ENCODE measurements at places on chromosomes 7 and 10. TPM values are rescaled to one million over a fixed set of nuclear protein-coding genes. Genes with fewer than 3 reads are reported as not detected.

DNA sequence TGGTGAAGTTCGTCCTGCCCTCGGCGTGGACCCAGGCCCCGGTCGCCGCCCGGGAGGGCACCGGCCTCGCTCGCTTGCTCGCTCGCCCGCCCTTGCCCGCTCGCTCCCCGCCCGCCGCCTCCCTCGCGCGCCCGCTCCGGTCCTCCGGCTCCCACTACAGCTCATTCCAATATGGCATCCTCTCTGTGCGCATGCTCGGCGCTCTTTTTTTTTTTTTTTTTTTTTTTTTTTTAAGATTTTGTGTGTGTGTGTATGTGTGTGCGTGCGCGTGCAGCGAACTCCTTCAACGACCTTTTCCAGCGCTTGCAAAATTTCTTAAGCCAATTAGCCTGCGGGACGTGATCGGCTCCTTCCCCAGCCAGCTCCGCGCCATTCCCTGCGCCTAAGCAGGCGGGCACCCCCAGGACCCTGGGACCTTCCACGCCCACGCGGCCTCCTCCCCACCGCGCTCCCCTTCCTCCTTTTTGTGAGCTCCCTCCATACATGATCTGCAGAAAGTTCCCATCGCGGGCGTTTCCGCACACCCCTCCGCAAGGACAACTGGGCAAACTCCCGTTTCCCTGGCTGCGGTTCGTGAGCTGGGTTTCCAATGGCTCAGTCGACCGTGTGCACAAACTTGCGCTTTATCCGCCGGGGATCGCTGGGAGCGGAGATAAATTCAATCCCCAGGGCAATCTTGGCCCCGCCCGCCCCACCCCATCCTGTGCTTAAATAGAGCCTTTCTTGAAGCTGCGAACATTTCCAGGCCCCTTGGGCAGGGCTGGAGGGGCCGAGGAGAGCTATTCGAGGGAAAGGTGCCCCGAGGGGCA lies at the start of gene SFMBT2:
Gene SFMBT2, minus strand, starts transcription at position 173 of the 809 bp plus-strand sequence. CDS start 29,136 bp downstream, outside the sequence.
- DNase-seq = no peak

DNA sequence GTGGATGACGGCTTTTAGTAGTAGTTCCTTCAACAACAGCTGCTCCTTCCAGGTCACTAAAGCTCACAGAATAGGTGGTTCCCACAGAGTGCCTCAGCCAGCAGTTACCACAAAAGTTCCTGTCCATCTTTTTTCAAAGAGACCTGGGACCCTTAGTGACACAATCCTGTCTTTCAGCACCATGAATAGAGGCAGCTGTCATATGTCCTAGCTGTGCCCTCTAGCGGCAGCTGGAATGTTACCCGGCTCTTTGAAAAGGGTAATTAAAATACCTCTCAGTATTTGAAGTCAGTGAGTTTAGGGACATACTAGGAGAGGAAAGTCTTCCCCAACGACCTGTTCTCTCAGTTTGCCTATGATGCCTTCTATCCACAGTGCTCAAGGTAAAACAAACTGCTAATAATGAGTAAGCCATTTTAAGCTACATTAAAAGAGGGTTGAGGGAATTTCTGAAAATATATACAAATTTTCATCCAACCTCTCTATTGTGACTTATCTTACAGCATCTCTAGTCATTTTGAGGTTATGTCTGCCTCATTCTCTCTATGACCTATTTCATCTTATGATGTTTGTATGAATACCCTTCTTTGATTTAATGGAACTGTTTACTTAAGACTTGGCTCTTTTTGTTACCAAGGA lies 290.8 kb downstream of the NXPH1 start:
- DNase-seq = no peak

DNA sequence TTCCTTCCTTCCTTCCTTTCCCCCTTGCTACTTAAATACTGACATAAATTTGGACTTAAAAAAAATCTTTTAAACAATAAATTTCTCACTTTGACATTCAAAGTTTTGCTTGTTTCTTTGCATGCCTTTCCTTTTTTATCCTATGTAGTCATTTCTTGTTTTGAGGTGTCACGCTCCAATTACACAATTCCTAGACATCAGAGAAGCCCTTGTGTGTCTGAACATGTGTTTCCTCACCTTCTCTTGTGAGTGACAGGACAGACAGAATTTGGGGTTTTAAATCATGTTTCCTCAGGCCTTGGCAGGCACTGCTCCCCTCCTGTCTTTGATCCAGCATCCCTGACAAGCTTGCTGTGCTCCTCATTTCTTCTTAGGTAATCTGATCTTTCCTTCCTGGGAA lies 91.3 kb downstream of the CYTH3 start:
- no peak for DNase-seq

- DNase-seq = no peak
Measured at GRCh38 chr7:11437994-11438393, 394.0 kb downstream of the THSD7A start.

GRCh38 chr10:22285130-22285529 lies 31.1 kb upstream of the COMMD3 start:
- DNase-seq = no peak

DNA sequence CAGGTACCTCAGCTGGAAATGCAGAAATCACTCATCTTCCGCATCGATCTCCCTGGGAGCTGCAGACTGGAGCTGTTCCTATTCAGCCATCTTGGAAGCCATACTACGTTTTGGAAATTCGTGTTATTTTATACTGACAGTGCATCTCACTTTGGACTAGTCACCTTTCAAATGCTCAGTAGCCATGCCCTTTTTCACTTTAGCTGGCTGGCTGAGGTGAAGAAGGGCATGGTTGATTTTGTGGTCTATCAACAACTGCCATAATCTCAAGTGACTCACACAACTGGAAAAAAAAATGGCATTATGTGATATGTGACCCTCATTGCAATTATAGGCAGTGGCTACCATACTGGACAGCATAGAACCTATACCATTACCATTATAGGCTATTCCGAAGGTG lies 100.5 kb downstream of the CCDC71L start:
- DNase-seq = no peak

- no peak for DNase-seq
Measured at GRCh38 chr10:66058594-66058993, 867.2 kb upstream of the LRRTM3 start.

DNA sequence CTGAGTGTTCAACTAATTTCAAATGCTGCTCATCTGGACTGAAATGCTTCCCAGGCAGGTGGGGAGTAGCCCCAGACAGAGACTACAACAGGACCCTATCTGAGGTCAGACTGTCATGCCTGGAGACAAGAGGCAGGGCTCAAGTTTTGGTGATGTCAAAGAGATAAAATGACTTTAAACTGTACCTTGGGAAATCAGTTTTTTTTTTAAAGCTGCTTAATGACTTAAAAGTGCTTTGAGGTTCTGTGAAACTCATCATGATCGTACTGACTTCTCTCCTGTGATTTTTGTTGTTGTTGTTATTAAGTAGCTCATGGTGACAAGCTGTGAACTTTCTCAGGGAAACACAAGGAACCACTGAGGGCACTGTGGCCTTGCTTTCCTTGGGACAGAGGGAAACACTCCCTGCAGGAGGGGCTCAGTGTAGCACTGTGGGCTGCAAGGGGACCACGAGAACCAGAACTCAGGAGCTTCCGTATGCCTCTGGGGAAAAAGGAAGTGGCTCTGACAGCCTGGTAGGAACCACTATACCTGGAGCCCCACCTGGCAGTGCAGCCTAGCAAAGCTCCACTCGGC lies 9.5 kb downstream of the HIPK2 start:
- no peak for DNase-seq

DNA sequence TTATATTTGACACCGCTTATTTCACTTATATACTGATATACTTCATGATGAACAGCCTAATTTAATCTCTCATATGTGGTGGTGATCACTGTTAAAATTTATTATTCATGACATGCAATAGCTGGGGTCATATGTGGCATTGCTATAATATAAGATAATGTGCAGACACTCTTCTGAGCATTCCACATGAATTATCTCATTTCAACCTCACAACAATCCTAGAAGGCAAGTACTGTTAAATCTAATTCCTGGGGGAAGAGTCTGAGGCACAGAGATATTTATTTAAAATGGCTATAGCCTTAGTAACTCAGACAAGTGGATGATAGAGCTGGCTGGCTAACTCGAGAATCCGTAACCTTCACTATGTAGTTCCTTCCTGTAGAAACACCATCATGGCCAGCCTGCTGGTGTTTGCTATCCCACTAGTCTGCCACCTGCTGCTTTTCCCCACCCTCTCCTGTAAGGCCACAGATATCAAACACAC lies 46.6 kb upstream of the A1CF start:
- DNase-seq = no peak

CYP26C1 gene
- total RNA-seq = not detected

ABCB8 gene
- total RNA-seq = 34.1 TPM

EEPD1 gene
- 14.6 TPM for total RNA-seq

CREB3L2 gene
- total RNA-seq = 96.7 TPM

PRPS1L1 gene
- total RNA-seq = not detected

PLXDC2 gene
- 155 TPM for total RNA-seq

Data from thoracic aorta (tissue), 2 donors.